Left colon (tissue), 2 donors: ENCODE measurements at places on chromosomes 6 and 20.

DNA sequence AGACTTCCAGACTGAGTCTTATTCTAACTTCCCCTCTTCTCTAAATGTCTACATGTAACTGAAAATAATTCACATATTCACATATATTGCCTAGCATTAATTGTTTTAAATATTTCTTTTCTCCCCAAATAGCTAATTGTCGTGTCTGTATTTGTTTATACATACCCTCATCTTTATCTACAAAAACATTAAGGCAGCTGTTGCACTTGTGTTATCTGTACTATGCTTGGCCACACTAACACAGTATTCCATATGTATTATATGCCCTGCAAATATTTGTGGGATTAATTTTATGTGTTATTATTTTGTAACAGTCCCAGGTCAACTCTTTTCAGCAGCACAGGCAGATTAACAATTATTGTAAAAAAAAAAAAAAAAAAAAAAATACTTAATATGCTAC lies 11.7 kb downstream of the HDAC2 start:
- no peak for DNase-seq

DNA sequence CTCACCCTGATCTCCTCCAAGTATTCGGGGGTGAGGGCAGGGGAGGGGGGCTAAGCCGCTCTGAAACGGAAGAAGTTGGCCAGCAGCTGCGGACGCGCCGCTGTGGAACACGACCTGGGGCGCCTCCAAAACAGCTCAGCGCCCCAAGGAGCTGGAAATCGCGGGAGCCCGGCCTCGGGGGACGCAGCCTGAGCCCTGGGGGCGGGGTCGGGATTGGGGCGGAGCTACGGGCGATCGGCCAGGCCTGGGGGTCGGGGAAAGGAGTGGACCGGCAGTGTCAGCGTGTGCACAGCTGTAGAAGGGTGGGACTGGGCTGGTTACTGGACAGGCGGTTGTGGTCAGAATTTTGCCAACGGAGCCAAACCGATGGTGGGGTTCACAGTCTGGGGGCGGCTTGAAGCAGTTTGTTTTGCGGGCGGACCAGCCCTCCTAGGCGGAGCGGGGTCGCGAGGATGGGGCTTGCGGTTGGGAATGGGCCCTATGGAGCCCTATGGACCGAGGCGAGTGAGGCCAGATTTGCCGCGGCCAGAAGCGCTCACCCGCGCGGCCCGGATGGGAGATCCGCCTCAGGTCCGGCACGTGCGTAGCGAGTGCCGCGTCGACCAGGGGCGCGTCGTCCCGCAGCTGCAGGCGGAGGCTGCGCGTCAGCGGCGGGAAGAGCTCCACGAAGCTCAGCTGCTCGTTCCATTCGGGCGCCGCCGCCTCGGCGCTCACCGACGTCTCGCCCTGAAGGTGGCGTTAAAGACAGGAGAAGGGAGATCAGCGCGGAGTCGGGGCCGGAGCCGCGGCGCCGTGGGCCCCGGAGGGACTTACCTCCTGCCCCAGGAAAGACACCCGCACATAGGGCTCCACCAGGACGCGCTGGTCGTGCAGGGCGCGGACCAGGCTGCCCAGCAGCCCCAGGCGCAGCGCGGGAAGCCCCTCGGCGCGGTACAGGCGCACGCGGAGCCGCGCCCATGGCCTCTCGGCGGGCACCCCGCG lies 14.3 kb upstream of the SPAG4 start:
- DNase-seq: peak; percentile 84

- DNase-seq: no peak
Observed at GRCh38 chr6:125863023-125863422, 72.3 kb downstream of the NCOA7 start.

DNA sequence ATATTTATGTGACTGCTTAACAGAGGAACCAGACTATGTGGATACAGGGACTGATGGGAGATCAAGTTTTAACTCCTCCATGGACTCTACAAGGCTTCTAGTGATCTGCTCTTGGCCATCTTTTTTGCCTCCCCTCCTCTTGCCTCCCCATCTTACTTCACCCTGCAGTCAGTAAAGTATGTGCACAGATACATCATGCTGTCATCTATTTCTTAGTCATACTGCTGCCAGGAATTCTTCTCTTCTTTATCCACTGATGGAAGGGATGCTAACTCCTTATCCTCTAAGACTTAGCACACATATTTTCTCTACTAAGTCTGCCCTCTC lies 27.6 kb upstream of the FAM83C start:
- DNase-seq: no peak

GRCh38 chr20:58891086-58891717 lies 38.7 kb downstream of the GNAS start:
- DNase-seq: peak; percentile 83

GRCh38 chr6:35327349-35328027 lies 14.9 kb upstream of the PPARD start:
- DNase-seq: peak; percentile 77

- DNase-seq: no peak
Observed at GRCh38 chr6:143615785-143616184, 62.0 kb upstream of the PHACTR2 start.

GRCh38 chr20:37567671-37568588 lies 40.3 kb upstream of the BLCAP start:
- DNase-seq: no peak

DNA sequence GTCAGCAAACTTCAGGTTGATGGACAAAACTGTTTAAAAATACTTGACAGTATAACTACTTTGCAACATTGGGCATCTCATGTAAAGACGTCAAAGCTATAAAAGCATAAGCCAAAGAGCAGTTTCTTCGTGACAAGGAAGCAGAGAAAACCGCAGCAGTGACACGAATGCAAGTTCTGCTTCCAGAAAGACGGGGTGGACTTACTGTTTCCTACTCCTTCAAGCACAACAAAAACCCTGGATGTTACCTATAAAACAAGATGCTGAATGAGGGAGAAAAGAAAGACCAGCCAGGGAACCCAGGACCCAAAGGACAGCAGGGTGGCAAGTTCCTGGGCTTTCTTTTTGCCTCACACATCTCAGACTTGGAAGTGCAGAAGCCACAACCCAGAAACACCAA lies 98.0 kb downstream of the DLL1 start:
- DNase-seq: no peak

- no peak for DNase-seq
Observed at GRCh38 chr20:2066461-2067122, 35.0 kb upstream of the STK35 start.

DNA sequence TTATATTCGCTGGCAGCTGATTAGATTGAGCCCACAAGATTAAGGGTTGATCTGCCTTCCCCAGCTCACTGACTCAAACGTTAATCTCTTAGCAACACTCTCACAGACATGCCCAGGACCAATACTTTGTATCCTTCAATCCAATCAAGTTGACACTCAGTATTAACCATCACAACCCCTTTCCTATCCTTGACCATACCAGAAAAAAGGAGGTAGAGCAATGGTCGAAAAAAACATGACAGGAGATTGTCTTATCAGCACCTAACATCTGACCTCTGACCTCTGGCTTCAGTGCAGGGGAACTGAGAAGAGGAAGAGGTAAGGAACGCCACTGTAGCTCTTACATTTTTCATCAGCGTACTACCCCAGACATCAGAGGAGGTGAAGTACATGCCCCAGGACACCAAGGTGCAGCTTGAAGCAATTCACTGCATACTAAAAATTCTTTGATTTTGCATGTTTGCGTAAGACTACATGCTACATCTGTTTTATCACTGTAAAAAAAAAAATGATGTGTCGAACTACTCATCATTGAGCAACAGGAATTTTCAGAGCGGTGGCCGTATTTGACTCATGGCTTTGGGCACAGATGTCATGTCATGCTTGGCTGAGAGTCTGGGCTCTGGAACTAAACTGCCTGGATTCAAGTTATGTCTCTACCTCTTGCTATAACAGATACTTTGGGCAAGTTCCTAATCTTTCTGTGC lies 188.0 kb upstream of the TAB2 start:
- DNase-seq: no peak
